ENCODE measurements at places on chromosomes 2 and 18. TPM values are rescaled to one million over a fixed set of nuclear protein-coding genes. Genes with fewer than 3 reads are reported as not detected.

- no peaks in the 10 kb centered on the region for H3K27me3 ChIP-seq
- no peak overlapping the region for H3K4me3 ChIP-seq
- no peak overlapping the region for H3K27ac ChIP-seq
Measured at GRCh38 chr18:76437910-76438309, 57.1 kb downstream of the ZNF516 start.

Gene MYO5B
- total RNA-seq = 0.05 TPM

Gene SH3YL1
- total RNA-seq = 7.4 TPM

Gene TCF4
- total RNA-seq = 50.1 TPM

- H3K27ac ChIP-seq = no peak overlapping the region
- H3K4me1 ChIP-seq = no peaks in the 10 kb centered on the region
- DNase-seq = no peak
- no peaks in the 10 kb centered on the region for H3K36me3 ChIP-seq
Measured at GRCh38 chr2:150309311-150310080, 178.0 kb downstream of the RND3 start.

DNA sequence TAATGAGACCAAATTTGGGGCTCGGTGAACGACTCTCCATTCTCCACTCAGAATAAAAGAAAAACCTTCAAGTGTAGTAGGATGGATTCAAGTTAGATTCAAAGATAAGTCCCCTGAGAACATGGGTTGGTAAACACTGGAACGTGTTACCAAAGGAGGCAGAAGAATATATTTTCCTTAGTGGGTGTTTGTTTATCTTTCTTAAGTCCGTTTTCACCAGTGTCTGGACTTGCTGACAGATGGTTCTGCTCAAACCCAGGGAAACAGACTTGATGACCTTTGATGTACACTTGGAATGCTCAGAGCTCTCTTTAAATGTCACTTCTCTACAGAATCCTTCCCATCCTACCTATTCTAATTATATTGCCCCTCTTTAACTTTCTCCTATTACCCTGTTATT, 310.3 kb upstream of the ZNF521 start:
- no peaks in the 10 kb centered on the region for H3K4me1 ChIP-seq
- H3K36me3 ChIP-seq = no peaks in the 10 kb centered on the region
- H3K4me3 ChIP-seq = no peak overlapping the region
- H3K27ac ChIP-seq = no peak overlapping the region
- H3K27me3 ChIP-seq = no peaks in the 10 kb centered on the region
- DNase-seq = no peak

DNA sequence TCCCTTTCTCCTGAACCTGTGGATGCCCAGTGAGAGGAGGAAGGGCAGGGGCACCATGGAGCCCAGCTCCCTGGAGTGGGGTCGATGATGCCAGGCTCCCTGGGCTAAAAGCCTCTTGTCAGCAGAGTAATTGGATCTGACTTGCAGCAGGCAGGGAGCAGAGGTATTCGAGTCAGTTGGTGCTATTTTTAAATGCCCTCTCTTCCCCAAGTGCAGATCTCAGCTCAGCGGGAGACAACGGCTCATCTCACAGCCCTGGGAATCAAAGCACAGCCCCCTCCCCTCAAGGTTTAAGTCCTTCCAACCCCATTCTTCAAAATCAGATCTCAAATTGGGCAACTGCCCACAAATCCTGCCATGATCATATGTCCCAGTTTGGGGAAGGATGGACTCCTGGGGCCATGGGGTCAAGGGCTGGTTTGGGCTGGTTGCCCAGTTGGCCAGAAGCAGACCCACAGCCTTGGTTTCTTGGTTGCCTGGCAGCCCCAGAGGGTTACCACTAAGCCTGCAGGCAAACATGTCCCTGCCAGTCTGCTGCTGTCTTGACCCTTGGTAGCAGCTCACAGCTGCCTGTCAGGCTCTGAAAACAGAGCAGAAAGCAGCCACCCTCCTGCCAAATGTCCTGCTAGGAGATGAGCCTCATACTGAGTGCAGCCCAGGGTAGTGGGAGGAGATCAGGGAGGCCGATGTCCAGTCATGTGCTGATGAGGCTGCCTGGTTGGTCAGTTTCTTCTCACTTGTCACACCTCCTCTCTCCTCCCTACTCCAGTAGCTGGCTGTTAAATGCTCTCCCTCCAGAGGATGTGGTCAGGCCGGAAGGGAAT, 244.9 kb downstream of the LOXHD1 start:
- DNase-seq = peak; percentile 74
- H3K4me3 ChIP-seq = no peak overlapping the region
- peaks cover 78% of the 10 kb centered on the region for H3K4me1 ChIP-seq
- no peaks in the 10 kb centered on the region for H3K36me3 ChIP-seq
- no peaks in the 10 kb centered on the region for H3K27me3 ChIP-seq

DNA sequence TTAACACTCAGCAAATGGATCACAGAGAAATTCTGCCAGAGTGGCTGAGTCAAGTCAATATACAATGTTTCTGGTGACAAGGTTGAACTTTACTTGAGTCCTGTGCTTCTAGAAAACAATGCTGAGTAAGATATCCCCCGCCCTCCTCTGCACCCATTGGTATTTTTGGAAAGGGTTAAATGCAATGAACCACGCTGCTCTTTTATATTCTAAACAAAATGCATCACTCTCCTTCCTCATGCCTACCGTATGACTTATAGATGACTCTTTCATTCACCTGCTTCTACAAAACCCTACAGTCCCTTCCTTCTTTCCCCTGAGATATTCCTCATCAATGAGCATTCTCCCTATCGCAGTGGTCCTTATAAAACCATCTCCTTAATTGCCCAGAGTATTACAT, 168.8 kb downstream of the TXNL1 start:
- no peaks in the 10 kb centered on the region for H3K4me1 ChIP-seq
- H3K36me3 ChIP-seq = no peaks in the 10 kb centered on the region
- no peak overlapping the region for H3K4me3 ChIP-seq
- no peak for DNase-seq

- peak overlapping the region; percentile 97 for H3K27ac ChIP-seq
- H3K4me1 ChIP-seq = peaks cover 66% of the 10 kb centered on the region
- H3K27me3 ChIP-seq = no peaks in the 10 kb centered on the region
- no peaks in the 10 kb centered on the region for H3K36me3 ChIP-seq
Measured at GRCh38 chr2:36360063-36360462, 4.5 kb downstream of the CRIM1 start.

Gene STPG4
- total RNA-seq = not detected

DNA sequence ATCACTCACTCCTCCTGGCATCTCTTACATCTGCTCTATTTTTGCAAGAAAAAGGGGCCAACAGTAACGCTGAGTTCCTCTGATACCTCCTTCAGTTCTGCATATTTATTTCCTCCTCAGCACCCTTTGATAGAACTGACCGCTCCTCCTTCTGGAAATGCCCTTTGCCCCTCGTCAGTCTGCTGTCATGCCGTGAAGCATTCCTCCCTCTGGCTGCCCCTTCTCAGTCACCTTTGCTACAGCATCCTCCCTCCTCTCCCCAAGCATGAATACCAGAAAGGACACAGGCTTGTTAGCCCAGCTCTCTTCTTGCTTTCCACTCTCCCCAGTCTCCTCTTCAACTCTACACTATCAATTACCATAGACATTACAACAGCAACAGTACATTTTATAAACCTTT, 135.4 kb downstream of the NBAS start:
- no peak for DNase-seq
- no peak overlapping the region for H3K27ac ChIP-seq
- no peaks in the 10 kb centered on the region for H3K36me3 ChIP-seq

DNA sequence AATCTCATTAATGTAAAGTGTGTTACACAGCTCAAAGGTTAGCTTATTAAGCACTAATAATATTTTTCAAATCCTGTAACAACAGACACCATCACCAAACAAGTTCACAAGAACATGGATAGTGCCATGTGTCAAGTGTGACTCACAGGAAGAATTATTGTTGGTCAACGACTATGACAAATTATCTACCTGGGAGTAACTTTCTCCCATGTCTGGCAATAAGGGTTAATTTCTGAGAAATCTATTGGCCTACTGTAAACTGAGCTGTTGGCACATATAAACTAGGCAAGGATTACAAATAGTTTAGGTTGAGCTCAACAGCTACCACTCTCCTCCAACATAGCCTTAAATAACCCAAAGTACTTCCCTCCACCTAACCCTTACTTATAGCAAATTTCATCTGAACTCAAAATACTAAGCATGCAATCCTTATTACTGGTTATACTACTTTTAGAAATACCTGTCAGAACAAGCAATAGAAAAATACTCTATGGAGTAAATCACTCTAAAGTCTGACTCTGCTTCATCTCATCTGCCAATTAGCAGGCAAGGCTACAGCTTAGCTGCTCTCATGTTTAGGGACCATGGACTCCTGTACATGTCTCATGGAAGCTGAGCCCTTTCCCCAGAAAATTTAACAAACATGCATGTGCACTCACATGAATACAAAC, 223.0 kb downstream of the NBAS start:
- no peaks in the 10 kb centered on the region for H3K4me1 ChIP-seq
- no peak overlapping the region for H3K4me3 ChIP-seq
- no peak for DNase-seq
- H3K27ac ChIP-seq = no peak overlapping the region
- H3K36me3 ChIP-seq = no peaks in the 10 kb centered on the region

Gene DSC3
- total RNA-seq = not detected

Gene UGT1A3
- not detected for total RNA-seq

Gene SKOR2
- total RNA-seq = not detected

GRCh38 chr2:233039846-233040530, 7.5 kb downstream of the NEU2 start:
- no peak overlapping the region for H3K27ac ChIP-seq
- H3K4me3 ChIP-seq = no peak overlapping the region
- no peaks in the 10 kb centered on the region for H3K27me3 ChIP-seq

DNA sequence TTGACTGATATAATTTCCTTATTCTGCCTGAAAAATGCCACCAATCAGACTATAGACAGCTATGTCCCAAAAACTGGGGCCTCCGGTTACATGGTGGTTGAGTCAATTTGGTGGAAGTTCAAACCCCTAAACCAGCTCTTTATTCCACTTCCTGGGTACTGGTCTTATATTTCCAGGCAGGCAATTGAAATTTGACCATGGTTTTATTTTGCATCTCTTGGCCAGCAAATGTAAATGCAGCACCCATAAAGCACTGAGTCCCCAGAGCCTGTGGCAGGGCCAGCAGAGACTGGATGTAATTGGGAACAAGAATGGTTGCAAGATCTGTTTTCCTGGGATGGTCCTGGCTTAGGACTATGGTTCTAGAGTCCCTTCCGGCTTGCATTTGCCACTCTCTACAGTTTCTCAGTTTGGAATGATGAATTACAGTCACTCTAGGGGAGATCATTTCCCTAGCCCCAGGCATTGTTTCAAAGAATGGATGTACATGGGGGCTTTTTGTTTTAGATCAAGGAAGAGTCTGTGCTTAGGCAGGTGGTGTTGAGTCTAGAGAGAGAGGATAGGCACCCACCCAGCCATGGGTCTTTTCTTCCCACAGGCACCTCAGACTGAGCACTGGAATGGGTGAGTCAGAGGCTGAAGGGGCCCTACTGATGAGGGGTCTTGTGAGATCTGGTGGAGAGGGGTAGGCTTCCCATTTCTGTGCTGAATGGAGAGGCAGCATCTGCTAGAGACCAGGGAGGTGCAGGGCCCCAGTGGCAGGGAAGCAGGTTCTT, 108.4 kb upstream of the CDC42EP3 start:
- H3K36me3 ChIP-seq = no peaks in the 10 kb centered on the region
- peaks cover 24% of the 10 kb centered on the region for H3K4me1 ChIP-seq
- no peak for DNase-seq
- no peaks in the 10 kb centered on the region for H3K27me3 ChIP-seq
- no peak overlapping the region for H3K4me3 ChIP-seq
- no peak overlapping the region for H3K27ac ChIP-seq

GRCh38 chr2:210269148-210269547, 43.9 kb upstream of the ACADL start:
- DNase-seq = no peak
- no peaks in the 10 kb centered on the region for H3K27me3 ChIP-seq
- H3K27ac ChIP-seq = no peak overlapping the region
- no peaks in the 10 kb centered on the region for H3K36me3 ChIP-seq
- no peak overlapping the region for H3K4me3 ChIP-seq

DNA sequence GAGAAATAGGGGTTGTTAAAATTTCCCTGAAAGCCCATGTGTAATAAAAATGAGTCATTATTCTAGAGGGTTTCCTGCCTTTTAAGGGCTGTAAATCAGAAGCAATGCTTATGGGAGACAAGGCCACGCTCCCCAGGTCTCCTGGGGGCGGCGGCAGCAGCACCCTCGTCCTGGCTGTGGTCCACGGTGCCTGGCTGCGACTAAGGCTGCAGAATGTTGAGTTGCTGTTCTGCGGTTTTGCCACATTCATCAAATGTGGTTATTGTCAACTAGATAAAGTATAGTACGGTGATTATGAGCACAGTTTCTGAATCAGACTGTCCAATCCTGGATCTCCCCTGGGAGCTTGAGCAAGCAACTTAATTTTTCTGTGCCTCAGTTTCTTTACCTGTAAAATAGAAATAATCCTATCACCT, 11.9 kb upstream of the AGFG1 start:
- no peaks in the 10 kb centered on the region for H3K27me3 ChIP-seq
- no peak overlapping the region for H3K4me3 ChIP-seq
- no peaks in the 10 kb centered on the region for H3K4me1 ChIP-seq

Gene ECEL1
- 0.51 TPM for total RNA-seq

Gene TWIST2
- total RNA-seq = 9.3 TPM

Gene CFAP65
- not detected for total RNA-seq

- no peak for DNase-seq
- H3K36me3 ChIP-seq = no peaks in the 10 kb centered on the region
- H3K27ac ChIP-seq = no peak overlapping the region
- no peaks in the 10 kb centered on the region for H3K27me3 ChIP-seq
Measured at GRCh38 chr2:16067444-16067843, 127.1 kb downstream of the MYCN start.

GRCh38 chr2:238098901-238099713, 1.0 kb upstream of the ESPNL start:
- no peak overlapping the region for H3K4me3 ChIP-seq
- no peak for DNase-seq
- peak overlapping the region; percentile 28 for H3K27ac ChIP-seq
- no peaks in the 10 kb centered on the region for H3K36me3 ChIP-seq

Gene SCG2
- not detected for total RNA-seq

DNA sequence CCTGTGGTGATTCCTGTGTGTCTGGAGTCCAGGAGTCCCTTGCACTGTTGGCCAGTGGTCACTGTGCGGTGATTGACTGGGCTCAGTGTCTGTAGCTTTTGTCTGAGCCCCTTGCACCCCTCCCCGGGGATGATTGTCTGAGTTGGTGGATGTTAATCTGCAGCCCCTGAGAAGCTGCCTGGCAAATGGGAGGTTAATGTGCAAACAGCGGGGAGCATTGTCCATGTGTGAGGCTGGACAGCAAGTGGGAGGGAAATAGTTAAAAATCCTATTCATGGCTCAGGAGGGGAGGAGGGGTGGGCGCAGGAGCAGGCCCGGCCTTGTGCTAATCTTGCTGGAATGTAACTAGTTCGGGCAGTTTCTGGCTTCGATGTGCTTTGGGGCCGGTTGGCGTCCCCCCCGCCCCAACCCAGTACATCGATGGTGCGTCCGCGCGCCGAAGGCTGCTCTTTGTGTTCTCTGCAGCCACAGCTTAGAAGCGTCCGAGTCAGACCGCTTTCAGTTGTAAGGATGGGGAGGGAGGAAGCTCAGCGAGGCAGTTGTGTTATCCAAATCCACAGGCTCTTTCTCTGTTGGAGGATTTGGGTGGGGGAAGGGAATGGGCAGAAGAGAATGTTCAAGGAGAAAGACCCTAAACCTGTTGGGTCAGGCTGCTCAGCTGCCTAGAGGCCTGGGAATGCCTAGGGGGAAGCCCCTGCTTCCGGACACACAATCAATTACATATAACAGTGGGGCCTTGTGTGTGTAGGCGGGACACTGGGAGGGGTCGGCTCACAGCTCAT, 71.8 kb downstream of the TGOLN2 start:
- no peak overlapping the region for H3K4me3 ChIP-seq
- no peaks in the 10 kb centered on the region for H3K36me3 ChIP-seq
- no peak for DNase-seq
- H3K4me1 ChIP-seq = peaks cover 43% of the 10 kb centered on the region

All from gastrocnemius medialis (tissue), 4 donors.